ENCODE measurements at places on chromosomes 1 and 21.

DNA sequence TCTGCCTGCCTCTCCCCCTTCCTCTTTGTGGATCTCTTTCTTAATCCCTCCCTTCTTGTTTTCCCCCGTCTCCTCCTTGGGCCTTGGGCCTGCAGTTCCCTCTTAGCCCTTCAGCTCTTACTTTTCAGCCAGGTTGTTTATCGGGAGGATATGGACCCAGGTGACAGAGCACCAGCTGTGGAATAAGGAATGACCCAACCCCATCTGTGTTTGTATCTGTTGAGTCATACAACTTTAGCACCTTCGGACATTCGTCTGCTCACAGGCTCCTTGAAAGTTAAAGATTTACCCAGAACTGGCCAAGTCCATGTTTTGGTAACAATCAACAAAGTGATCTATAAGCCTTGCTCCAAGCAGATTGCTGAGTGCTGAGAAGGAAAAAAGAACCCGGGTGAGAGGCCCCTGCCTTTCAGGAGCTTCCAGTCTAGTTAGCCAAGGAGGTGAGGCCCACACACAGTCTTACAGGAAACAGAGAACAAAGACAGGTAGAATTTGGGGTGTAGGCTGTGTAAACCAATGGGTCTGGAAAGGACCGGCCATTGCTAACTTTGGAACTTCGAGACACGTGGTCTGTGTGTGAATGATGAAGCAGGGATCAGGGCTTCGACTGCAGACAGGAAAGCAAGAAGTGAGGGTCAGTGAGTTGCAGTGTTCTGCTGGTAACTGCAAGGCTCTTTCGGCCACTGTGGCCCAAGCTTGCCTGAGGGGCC lies 66.7 kb upstream of the F3 start:
- no peak for DNase-seq

DNA sequence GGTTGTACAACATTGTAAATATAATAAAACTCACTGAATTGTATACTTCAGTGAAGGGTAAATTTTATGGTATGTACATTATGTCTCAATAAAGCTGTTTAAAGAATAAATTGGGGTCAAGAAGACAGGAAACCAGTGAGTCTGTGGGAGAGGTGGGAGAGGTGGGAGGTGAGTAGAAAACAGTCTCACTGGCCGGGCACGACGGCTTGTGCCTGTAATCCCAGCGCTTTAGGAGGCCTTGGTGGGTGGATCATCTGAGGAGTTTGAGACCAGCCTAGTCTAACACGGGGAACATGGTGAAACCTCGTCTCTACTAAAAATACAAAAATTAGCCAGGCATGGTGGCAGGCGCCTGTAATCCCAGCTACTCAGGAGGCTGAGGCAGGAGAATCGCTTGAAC lies 4.2 kb downstream of the MTMR11 start:
- no peak for DNase-seq

GRCh38 chr1:189775343-189775742 lies 702.3 kb downstream of the BRINP3 start:
- DNase-seq = peak; percentile 85

DNA sequence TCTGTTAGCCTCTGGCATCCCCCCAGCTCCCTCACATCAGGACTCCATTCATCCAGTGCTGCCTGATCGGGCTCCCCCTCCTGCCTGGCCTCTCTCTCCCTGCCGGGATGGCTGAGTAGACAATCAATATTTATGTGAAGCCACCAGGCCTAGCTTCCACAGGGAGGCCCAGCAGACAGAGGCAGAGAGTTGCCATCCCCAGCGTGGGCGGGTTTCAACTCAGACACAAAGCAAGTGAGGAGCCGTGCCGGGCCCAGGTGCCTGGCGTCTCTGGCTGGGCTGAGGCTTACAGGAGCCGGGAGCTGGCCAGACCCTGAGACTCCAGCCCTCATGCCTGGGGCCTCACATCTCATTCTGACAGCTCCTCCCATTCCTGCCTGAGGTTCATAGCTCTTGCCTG lies 34.5 kb upstream of the ATP2B4 start:
- DNase-seq = peak; percentile 55

GRCh38 chr1:52877554-52877953 lies 35.0 kb downstream of the ZYG11A start:
- DNase-seq = no peak
